ENCODE measurements at places on chromosomes 12 and 14.

DNA sequence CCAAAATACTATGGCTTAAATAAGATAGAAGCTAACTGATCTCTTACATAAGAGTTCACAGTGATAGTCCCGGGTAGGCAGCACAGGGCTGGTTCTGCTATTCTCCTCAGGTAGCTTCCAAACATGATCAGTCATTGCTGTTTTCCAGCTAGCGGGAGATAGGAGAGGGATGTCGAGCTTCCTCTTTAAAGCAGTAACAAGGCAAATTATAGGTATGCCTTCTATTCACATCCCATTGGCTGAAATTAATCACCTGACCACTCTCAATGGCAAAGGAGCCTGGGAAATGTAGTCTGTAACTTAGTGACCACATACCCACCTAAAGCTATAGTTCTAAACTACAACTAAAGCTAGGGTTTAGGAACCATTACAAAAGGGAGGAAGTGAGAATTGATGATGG is 34.5 kb upstream of the VRK1 start:
- DNase-seq = peak; percentile 59

GRCh38 chr14:68661226-68662225 is 131.3 kb downstream of the ZFP36L1 start:
- no peak for DNase-seq

GRCh38 chr12:988646-989045 is 2.4 kb upstream of the ERC1 start:
- DNase-seq = no peak

GRCh38 chr14:89681086-89682018 is 264.3 kb upstream of the FOXN3 start:
- no peak for DNase-seq

DNA sequence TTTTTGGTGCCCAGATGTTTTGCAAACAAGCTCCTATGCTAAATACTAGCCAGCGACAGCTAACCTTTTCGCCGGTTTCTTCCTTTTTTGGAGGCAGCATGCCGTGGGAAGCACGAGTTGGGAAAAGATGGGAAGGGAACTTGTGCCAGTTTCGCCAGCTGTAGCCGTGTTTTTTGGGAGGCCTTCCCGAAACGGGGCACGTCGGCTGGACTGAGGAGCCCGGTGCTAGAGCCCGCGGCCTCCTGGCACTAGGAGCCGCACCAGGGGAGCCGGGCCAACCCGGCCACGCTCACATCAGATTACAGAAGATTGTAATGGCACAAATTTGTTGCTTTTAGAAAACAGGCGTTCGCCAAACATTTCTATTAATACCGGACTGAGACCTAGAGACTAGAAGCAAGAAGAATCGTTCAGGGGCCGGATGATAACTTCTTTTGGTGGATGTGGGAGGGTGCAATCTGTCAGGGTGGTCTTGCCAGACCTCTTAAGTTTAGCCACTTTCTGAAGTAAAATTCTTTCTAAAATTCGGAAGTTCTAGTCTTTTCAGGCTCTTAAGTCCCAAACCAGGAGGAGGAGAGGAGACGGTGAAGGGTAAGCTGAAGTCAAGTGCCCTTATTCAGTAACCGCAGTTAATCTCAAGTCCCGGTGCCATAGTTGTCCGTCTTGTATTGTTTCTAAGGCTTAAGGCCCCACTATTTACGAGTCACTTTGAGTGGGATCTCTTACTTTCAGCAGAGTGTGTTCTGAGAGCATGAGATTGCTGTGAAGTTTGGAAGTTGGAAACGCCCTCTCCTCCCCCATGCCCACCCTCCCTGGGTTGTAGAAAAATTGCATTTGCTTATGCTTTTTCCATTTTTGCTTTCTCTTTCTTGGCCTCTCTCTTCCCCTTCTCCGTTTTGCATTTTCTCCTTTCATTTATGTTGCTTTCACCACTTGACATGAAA is 1.3 kb downstream of the RASSF3 start:
- DNase-seq = peak; percentile 42

GRCh38 chr12:95358111-95359083 is 115.6 kb upstream of the METAP2 start:
- DNase-seq = peak; percentile 41

DNA sequence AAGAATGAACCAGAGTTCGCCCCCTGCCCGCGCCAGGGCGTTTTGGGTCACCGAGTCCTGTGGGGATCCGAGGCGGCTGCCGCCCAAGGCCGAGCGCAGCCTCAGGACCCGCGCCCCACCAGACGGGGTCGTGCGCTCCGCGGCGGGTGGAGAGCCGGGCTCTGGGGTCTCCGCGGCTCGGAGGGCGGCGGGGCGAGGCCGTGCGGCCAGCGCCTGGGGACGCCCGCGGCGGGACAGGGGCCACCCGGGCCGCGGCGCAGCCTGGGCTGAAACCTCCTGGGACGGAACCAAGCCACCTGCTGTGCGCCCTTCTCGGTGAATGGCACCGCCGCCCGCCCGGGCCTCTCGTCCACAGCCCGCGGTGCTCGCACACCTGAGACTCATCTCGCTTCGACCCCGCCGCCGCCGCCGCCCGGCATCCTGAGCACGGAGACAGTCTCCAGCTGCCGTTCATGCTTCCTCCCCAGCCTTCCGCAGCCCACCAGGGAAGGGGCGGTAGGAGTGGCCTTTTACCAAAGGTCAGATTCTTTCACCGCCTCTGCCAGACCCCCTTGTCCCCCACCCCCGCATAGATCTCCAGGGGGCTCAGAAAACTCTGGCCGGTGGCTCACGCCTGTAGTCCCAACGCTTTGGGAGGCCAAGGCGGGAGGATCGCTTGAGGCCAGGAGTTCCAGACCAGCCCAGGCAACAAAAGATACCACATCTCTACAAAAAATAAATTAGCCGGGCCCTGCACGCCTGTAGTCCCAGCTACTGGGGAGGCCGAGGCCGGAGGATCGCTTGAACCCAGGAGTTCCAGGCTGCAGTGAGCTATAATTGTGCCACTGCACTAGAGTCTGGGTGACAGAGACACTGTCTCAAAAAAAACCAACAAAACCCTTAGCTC is 901 bp downstream of the B3GNT4 start:
- DNase-seq = no peak

DNA sequence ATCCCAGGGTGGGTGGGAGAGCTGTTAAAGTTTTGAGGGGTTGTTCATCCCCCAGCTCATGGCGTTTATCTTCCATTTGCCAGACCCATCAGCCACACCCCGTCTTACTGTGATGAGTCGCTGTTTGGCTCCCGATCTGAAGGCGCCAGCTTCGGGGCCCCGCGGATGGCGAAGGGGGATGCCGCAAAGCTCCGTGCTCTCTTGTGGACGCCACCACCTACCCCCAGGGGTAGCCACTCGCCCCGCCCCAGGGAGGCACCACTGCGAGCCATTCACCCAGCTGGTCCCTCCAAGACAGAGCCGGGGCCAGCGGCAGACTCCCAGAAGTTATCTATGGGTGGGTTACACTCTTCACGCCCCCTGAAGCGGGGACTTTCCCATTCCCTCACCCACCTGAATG is 5.7 kb downstream of the RITA1 start:
- DNase-seq = no peak

GRCh38 chr12:48512855-48513254 is 12.6 kb upstream of the OR8S1 start:
- no peak for DNase-seq

DNA sequence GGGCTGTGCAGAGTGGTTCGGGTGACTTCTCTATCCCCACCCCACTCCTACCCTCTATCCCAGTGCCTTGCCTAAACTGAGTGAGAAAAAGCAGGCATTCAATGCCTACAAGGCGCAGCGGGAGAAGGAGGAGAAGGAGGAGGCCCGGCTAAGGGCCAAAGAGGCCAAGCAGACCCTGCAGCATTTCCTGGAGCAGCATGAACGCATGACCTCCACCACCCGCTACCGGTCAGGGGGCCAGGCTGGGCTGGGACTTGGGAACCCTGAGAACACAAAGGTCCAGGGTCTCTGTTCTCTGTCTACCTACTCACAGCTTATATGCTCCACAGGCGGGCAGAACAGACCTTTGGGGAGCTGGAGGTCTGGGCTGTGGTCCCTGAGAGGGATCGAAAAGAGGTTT is 11.7 kb downstream of the PRPF40B start:
- no peak for DNase-seq

DNA sequence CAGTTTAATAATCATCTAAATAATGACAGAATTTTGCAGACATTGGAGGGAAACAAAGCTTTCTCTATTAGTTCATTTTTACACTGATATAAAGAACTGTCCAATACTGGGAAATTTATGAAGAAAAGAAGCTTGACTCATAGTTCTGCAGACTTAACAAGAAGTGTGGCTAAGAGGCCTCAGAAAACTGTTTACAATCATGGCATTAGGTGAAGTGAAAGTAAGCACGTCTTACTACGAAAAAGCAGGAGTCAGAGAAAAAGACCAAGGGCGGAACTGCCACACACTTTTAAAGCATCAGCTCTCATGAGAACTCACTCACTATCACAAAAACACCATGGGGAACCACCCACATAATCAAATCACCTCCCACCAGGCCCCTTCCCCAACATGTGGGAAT is 804.4 kb downstream of the FLRT2 start:
- no peak for DNase-seq

DNA sequence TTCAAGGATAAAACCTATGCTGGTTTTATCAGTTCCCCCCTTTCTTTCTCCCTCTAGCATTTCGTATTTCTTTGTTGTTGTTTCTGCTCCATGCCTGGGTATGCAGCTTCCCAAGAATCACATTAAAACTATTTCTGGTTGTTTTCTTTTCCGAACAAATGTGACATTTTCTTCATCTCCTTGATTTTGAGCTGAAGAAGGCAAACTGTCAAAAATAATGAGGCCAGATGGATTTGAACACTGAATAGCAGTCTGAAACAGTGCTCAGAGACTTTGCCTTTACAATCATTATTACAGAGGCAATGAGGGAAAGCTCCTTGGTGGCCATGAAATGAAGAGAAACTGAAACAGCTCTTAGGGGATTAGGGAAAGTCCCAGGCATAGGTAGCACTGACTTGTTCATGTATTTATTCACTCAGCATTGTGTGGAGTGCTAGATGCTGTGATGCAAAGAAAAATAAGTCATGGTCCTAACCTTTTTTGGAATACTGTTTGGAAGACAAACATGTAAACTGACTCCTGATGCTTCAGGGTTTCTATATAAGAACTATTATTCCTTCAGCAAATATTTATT is 319.5 kb downstream of the FUT8 start:
- DNase-seq = no peak

DNA sequence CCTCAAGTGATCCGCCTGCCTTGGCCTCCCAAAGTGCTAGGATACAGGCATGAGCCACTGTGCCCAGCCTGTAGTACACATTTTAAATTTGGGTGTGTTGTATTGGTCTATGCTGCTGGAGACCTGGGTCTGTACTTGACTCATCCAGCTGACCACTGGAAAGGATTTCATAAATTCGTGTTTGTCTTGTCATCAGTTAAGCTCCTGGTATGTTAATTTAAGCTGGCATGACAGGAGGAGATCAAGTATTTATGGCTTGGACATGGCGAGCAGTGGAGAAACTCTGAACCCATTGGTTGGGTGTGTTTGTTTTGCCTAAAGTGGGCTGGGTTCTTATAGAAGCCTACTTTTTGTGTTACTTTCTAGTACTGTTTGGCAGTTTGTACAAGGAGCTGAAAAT is 24.2 kb downstream of the YY1 start:
- peak; percentile 62 for DNase-seq

- DNase-seq = no peak
These were observed 326.7 kb downstream of the DPF3 start for GRCh38 chr14:72567226-72567625.

- peak; percentile 56 for DNase-seq
These were observed 220.3 kb upstream of the RTL1 start for GRCh38 chr14:101123618-101124510.

DNA sequence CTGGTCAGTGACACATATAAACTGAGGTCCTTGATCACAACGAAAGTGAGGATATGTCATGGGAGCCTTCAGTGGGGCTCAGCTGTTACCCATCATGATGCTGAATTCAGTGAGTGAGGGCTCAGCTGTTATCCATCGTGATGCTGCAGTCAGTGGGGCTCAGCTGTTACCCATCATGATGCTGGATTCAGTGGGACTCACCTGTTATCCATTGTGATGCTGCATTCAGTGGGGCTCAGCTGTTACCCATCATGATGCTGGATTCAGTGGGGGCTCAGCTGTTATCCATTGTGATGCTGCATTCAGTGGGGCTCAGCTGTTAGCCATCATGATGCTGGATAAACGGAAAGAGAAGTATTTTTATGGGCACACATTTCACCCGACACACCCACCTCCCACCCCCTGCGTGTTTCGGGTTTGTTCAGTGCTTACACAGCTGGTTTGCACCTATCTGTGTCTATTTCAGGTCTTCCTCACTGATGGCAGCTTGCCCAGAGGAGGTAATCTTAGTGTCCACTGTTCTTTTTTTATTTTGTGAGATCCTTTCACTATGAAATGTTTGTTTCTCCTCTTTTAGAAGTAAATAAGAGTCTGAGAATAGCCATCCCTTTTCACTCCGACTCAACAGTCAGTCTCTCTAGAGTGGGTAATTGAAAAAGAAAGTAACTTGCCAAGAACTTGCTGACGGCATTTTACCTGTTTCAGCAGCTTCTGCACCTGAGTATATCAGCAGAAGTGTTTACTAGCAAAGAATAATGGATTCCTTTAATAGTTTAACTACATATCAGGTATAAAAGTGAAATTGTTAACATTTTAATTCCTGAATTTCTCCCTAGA is 183.0 kb downstream of the ERC1 start:
- DNase-seq = no peak

DNA sequence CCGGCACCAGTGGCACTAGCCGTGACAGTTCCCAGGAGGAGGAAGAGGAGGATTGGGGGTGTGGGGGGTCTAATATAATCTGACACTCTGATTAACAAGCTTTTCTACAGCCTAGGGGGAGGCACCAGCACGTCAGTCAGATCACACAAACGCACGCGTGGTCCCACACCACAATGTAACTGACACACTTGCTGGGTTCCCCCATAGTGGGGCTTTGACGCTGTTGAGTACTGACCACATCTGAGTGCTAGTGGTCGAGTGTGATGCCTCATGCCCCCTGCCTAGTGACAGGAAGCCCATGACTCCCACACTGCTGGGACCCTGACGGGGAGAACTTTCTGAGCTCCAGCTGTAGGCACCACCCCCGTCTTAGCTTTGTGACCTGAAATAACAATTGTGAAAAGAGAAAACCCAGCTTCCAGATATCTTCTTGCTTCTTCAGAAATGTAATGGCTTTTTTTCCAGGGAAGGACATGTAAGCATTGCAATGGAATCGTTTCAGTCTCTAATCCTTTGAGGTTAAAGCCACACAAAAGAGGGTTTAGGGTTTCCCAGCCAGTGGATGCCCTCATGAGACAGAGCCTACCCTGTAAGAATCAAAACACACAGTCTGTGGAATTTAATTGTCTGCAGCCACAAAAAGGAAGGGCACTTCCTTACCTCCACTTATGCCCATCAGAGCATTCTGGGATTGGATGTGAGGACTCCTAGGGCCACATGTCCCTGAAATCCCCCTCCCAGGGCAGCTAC is 183.9 kb downstream of the PIWIL1 start:
- no peak for DNase-seq

GRCh38 chr14:51284241-51284640 is 44.2 kb downstream of the TMX1 start:
- DNase-seq = no peak

Data from umbilical cord (tissue), 2 donors.